ENCODE measurements at places on chromosomes 4 and X.

DNA sequence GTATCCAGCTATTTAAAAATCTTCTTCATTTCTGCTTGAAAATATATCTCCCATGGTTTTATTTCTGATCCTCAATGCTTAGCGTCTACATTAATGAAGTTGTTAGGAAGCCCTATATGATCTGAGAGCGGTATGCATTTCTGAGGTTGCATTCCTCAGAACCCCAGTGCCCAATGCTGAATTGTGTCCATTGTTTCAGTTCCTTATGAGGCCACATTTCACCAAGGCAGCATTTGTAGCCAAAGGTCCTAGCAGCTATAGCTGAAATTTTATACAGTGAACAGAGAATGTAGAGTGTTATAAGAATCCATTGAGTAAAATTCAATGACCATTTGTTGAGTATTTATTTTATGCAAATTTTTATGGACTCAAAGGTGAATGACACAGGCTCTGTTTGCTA is 209.5 kb downstream of the PCDH7 start:
- no peak for DNase-seq

- DNase-seq: no peak
These were observed 52.2 kb upstream of the SOD3 start for GRCh38 chr4:24743206-24743605.

DNA sequence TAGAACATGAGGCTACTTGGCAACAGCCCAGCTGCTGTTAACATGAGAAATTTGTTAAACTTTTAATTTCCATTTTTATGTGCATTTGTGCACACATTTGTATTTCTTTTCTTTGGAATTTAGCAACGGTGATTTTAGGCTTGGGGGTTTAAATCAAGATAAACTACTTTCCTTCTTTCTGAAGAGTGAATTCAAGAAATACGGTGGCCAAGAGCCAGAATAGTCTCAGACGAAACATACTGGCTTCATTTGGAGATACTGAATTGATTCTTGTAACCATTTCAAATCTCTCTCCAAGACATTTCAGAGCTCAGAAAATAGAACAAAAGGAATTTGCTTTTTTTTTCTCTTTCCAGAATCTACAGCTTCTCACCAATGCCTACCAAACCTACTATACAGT is 134.1 kb upstream of the SCML1 start:
- no peak for DNase-seq

GRCh38 chr4:54233697-54234496 is 4.8 kb downstream of the PDGFRA start:
- DNase-seq: peak; percentile 77

GRCh38 chrX:3134316-3134945 is 93.2 kb downstream of the ARSF start:
- DNase-seq: no peak

DNA sequence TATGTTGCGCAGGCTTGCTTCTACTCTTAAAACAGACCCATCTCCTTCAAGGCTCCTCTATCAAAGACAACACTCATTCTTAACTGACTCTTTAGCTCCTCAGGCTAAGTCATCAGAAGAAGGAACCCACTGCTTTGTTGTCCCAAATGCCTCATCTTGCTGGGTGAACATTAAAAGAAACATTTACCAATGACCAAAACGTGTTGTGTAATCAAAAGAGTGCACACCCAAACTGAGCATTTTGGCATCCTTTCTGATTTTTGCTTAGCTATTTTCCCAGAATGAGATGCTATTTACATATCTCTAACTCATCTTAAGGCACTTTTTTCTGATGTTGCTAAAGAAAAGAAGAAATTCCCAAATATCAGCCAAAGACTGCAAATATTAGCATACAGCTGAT is 131.7 kb upstream of the VCX3A start:
- no peak for DNase-seq

- peak; percentile 2 for DNase-seq
These were observed 42.4 kb downstream of the HTR2C start for GRCh38 chrX:114626323-114626722.

DNA sequence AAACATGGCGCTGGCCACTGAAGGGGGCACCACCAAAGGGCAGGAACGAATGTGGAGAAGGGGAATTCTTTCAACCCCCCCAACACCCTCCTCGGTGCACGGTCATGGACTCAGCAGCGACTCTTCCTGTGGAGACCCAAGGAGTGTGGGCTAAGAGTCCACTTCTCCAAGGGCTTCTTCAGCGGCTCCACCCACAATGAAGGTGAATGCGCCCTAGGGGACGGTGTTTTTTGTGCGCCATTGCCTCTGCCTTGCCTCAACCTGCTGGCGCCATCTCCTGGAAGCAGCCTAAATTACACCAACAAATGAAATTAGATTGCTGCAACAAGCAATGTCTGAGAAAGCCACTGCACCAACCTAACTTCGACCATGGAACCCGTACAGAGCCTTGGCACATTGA is 169.2 kb upstream of the MAGEB18 start:
- peak; percentile 47 for DNase-seq

Data from activated CD4-positive, alpha-beta T cell treated with anti-CD3 and anti-CD28 coated beads, Interleukin-2, Interleukin-6, amounts not matched to agents 100 ng/mL and 50 ng/mL, durations not matched to agents 16 hours and 8 hours (primary cell).